Central memory CD4-positive, alpha-beta T cell (primary cell): ENCODE measurements at places on chromosomes 13 and 19.

- no peak for DNase-seq
These were observed 1.9 kb upstream of the MYCBP2 start for GRCh38 chr13:77328819-77329132.

- DNase-seq: no peak
These were observed 4.8 kb upstream of the HSD17B14 start for GRCh38 chr19:48841047-48841446.

DNA sequence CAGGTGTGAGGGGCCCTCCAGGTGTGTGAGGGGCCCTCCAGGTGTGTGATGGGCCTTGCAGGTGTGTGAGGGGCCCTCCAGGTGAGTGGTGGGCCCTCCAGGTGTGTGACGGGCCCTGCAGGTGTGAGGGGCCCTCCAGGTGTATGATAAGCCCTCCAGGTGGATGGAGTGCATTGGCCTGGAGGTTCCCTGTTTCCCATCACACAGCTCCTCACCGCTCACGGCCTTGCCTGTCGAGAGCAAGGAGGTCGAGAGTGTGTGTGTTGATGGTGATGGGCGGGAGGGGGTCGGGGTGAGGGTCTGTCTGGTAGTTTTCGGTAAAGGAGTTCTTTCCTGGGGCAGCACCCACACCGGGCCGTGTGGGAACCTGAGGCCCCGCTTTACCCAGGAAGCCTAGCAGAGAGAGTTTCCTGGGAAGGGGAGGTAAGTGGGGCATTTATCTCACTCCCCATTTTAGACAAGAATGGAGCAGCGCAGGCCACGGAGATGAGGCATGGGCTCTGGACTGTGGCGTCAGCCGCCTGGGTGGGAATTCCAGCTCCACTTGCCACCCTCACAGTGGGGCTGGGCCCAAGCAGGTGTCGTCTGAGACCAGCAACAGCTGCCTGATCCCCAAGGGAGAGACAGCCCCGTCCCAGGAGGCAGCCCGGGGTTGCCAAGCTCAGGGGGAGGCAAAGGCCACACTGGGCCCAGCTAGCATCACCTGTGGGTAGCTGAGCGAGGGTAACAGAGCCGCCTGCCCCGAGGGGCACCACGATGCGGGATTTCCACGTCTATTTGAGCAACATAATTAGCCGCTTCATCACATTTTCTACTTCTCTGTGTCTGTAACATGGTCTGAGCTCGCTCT lies 10.9 kb upstream of the GAS6 start:
- no peak for DNase-seq

DNA sequence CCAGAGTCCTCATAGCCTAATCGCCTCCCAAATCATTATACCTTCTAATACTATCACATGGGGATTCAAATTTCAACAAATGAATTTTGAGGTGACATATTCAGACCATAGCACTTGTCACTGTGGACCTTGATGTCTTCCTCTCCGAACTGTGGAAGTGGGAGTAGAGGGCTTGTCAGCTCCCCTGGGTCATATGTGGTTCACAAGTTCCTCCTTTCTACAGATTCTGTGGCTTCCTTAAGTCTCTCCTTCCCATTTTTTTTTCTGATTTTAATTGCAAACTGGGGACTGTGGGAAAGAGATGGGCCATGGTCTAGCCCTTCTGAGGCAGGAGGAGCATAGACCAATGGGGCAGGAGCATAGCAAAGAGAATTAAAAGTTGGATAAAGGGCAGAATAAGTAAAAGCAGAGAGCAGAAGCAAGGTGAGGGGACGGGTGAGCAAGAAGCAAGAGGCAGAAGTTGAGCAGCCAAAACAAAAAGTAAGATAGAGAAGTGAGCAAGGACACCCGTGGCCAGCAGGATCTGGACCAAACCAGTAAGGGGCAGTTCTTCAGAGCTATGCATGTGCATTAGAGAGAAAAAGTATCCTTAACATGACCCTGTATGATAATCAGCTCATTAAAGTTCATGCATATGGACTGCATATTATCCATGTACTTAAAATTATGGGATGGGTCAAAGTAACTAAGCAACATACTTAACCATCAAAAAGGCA lies 2.6 kb upstream of the SIGLEC7 start:
- DNase-seq: no peak

DNA sequence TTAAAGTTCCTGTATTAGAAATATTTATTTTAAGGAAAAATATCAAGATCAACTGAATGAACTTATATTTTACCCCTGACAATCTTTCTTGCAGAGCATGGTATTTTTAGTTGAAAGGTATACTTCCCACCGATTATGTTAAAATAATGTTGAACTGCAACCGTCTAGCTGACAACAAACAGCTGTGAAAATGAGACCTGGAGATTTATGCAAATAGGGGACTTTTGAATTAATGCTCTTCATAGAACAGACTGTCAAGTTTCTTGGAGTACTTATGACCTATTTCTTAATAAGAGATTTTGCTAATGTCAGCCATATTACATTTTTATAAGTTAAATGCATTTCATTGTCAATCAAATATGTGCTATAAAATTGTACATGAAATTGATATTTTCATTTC lies 210.9 kb downstream of the NALCN start:
- DNase-seq: no peak

- DNase-seq: no peak
These were observed 307.6 kb downstream of the SHISA2 start for GRCh38 chr13:25744178-25744577.

DNA sequence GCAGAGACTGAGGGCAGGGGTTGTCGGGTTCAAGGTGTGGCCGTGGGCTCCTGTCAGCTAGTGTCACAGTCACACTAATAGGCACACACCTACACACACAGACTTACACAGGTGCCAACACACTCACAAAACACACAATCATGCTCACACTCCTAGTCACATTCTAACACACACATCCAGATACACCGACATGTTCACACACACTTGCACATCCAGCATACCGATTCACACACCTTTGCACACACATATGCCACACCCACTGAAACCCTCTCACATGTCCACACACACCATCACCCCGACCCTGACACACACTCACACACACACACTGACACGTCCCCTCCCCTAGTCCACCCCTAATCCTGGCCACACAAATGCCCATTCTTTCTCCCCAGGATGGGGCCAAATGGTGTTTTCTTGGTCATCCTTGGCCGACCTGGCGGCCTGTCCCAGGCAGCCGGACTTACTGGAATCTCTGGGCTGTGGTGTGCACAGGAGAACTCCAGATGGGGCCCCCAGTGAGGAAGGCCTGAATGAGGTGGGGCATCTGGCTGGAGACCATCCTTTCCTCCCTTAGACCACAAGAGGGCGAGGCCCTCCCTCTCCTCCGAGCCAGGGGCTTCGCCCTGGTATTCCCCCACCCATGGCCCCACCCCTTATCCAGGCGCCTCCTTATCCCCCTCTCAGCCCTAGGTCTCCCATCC lies 19.1 kb upstream of the PNMA8B start:
- DNase-seq: no peak

- no peak for DNase-seq
These were observed 517.2 kb upstream of the SLITRK1 start for GRCh38 chr13:84399320-84400085.

DNA sequence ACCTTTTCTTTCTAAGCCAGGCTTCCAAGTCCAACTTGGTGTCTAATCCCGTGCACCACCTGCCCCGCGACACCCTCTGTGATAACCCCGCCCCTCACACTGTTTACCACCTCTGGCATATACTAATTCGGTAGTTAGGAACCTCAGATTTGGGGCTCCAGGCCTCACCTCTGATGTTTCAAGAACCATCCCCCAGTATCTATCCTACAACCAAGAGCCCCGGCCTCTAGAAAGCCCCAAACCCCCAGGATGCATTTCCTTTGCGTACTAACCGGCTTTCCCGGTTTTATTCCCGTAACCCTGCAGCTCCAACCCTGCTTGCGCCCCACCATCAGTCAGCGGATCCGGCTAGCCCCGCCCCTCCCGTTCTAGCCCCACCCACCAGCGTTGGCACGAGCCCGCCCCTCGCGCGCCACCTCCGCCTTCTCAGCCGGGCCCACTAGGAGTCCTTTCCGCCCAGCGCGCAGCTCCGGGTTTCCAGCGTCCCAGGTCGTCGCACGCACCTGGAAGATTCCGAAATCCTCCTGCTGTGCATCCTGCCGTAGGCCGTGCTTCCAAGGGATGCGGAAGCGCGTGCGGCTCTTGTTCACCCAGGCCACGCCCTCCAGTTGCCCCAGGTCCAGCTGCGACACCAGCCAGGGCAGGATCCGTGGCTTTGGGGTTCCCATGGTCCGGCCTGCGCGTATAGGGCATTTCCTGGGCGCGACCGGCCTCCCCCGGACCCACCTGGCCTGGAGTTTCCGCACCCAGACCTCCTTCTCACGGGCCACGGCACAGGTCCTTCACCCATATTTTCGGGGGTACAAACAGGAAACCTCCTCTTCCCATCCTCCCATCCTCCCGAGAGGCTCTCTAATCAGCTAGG lies 1.3 kb downstream of the IRF3 start:
- peak; percentile 81 for DNase-seq
